Activated CD4-positive, alpha-beta T cell treated with anti-CD3 and anti-CD28 coated beads, Interleukin-2, amount 10 ng/mL, durations not matched to agents 24 days and 14 days (primary cell): ENCODE measurements at places on chromosomes 7 and 10.

- DNase-seq, result no peak
Observed at GRCh38 chr7:79046061-79046460, 407.4 kb downstream of the MAGI2 start.

- DNase-seq, result no peak
Observed at GRCh38 chr7:141339603-141340002, 211.6 kb upstream of the AGK start.

- no peak for DNase-seq
Observed at GRCh38 chr10:18238870-18239485, 98.8 kb downstream of the CACNB2 start.

DNA sequence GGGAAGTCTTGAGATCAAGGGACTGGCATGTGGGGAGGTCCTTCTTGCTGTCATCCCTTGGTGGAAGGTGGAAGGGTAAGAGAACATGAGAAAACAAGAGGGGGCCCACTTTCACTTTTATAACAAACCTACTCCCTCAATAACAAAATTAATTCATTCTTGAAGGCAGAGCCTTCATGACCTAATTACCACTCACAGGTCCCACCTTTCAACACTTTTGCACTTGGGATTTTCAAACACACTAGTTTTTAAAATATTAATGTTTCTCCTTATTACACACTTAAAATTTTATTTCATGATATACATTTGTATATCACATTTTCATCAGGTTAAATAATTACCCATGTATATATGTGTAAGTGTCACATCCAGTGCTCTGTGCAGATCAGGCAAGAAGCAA is 2.0 kb downstream of the ST7 start:
- DNase-seq, result no peak

DNA sequence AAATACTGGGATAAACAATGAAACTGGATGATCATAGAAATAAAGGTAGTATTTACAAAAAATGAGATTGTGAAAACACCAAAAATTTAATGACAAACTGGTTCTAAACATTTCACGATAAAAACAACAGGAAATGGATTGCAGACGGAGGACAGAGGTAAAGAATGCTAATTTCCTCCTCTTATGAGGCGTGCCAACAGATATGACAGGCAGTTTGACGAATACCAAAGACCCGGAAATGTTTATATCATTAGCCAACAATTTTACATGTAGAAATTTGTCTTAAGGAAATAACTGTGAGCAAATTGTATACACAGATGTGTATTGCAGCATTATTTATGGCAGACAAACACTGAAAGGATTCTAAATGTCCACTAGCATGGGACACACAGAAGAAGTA is 162.0 kb upstream of the MGMT start:
- DNase-seq, result no peak

DNA sequence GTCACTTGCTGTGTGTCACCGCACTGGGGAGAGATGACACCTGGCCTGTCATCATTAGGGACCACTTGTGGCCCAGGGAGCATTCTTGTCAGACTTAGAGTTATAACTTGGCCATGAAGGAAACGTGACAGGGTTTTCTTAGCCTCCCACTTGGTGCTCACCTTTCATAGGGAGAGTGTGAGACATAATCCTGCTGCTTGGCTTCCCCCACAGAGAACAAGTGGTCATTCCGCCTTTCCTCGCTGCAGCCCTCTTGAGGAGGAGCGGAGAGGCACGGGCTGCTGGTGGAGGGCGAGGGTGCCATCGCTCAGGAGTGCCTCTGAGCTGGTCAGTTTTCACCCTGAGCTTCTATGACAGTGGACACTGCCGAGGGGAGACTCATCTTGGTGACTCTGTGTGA is 125.0 kb upstream of the GJD4 start:
- no peak for DNase-seq
